Kidney tubule cell (primary cell): ENCODE measurements at places on chromosomes 5 and 9.
A peak's percentile ranks its signal among the peaks of the same experiment; 100 is the strongest.

- peak; percentile 33 for DNase-seq
Observed at GRCh38 chr5:103393101-103393754, 134.7 kb downstream of the MACIR start.

DNA sequence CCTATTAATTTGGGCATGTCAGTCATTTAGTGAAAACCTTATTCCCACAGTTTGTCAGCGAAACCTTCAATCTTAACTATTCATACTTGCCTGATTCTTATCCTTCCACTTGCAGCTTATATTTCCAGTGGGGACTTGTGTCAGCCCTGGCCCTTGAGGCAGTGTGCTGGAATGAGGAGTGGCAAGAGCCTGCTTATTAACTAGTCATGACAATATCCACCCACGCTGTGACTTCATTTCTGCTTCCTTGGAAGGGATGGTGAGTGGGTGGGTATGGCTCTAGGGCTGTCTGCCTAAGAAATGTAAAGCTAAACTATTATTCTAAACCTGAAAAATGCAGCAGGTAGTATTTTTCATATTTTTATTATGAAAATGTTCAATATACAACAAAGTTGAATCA, 34.0 kb upstream of the LURAP1L start:
- no peak for DNase-seq

DNA sequence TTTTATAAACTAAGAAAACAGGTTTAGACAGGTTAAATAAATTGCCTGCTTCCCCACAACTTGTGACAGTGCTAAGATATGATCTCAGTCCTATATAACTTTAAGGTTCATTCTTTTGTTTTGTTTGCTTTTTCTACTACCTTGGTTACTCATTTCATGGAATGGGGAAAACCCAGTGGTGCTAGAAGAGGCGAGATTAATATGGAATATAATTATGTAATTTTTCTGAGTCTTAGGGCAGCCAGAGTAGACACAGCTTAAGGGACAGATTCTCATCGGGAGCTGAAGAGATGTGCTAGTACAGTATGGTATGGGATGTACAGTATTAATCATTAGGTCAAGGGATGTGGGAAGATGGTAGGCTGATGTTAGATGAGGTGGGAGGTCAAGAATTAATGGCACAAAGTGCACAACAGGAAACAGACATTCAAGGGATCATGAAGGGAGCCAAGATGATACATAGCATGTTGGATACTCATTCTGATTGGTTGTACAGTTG, 6.2 kb downstream of the TRIM32 start:
- DNase-seq: peak; percentile 71

- DNase-seq: no peak
Observed at GRCh38 chr5:14306329-14306815, 163.2 kb downstream of the TRIO start.

DNA sequence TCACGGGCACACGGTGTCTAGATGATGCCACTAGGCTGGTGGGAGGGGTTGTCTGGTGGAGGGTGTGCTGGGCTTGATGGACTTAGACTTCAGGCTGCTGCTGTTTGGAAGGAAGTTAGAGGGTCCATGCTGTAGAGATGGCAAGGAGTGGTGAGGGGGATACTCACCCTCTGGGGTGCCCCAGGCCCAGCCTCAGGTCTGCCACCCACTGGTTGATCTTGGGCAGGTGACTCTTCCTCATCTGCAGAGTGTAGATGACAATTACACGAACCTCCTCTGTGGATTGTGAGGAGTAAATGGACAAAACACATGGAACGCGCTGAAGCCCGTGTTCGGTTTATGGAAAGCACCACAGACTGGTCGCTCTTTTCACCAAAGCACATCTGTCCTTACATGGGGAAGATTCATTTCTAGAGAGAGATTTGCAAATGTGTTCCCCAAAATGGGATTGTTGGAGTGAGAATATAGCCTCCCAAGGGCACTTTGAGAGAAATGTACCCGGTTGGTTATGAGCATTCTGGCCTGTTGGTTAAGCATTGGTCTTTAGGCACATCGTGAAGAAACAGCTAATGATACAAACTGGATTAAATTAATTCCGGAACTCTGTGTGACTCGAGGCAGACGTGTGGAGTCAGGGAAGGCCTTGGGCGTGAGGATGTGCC, 58.2 kb downstream of the ZNF618 start:
- no peak for DNase-seq

GRCh38 chr5:160047423-160047822, 38.5 kb downstream of the TTC1 start:
- DNase-seq: no peak

- peak; percentile 71 for DNase-seq
Observed at GRCh38 chr5:10635867-10636350, 72.0 kb downstream of the ANKRD33B start.

GRCh38 chr9:129863059-129863690, 27.9 kb downstream of the USP20 start:
- DNase-seq: no peak

- DNase-seq: no peak
Observed at GRCh38 chr5:105812304-105812703, 1858.4 kb downstream of the EFNA5 start.

GRCh38 chr5:56142614-56143372, 90.3 kb downstream of the ANKRD55 start:
- DNase-seq: peak; percentile 90

- peak; percentile 13 for DNase-seq
Observed at GRCh38 chr9:94611638-94612068, 18.0 kb upstream of the FBP2 start.

GRCh38 chr9:87886210-87886932, 3.7 kb downstream of the SPATA31E1 start:
- no peak for DNase-seq

DNA sequence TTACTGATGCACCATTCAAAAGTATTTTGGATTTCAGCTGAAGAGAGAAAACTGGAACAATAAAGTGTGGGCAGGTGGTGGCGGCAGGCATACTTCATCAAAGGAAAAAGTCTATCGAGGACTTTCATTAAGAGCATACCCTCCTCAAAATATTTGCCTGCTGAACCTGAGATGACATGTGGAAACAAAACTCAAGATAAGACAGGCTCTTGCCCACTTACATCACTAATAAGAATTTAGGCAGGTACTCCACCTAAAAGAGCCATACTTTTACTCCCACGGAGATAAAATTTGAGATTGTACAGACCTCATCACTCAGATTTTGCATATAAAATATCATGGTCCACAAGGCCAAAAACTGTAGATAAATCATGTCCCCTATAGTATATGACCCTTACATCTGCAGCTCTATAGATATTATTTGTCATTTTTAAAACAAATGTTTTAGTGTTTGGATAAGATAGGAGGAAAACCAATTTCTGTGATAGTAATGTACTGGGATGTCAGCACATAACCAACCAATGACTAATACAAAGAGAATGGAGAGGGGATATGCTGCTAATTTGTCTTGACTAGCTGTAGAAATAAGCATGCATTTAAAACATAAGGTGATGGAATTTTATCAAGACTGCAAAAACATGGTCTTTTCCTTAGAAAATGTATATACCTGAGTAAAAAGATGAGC, 730.6 kb upstream of the ZNF608 start:
- DNase-seq: no peak

- no peak for DNase-seq
Observed at GRCh38 chr5:105163547-105163946, 1601.0 kb upstream of the NUDT12 start.

- DNase-seq: peak; percentile 94
Observed at GRCh38 chr5:139482050-139482889, at the start of gene STING1. TSS of gene STING1 (minus strand) at chr5:139482758. CDS start at chr5:139481704, 1,054 bp downstream.

DNA sequence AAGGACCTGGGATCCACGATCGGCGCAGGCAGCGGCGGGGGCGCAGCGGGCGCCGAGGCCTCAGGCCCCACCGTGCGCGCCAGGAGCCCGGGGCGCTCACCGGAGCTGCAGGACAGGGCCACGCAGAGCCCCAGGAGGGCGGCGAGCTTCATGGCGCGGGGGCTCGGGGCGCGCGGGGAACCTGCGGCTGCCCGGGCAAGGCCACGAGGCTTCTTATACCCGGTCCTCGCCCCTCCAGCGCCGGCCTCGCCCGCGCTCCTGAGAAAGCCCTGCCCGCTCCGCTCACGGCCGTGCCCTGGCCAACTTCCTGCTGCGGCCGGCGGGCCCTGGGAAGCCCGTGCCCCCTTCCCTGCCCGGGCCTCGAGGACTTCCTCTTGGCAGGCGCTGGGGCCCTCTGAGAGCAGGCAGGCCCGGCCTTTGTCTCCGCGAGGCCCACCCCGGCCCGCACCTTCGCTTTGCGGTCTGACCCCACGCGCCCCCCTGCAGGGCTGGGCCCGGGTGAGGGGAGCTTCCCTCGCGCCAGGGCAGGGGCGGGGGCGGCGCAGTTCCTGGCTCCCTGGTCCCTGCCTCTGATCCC, at the start of gene SCGB3A1:
SCGB3A1 (minus strand) TSS at position 189 of the 577 bp plus-strand sequence; CDS start at position 152, 37 bp downstream.
- DNase-seq: no peak

- peak; percentile 83 for DNase-seq
Observed at GRCh38 chr5:150350524-150351344, 6.8 kb upstream of the TCOF1 start.

GRCh38 chr5:148882332-148882731, 55.9 kb downstream of the ADRB2 start:
- DNase-seq: no peak

- DNase-seq: peak; percentile 58
Observed at GRCh38 chr5:96790961-96791504, 16.7 kb downstream of the ERAP1 start.

- DNase-seq: no peak
Observed at GRCh38 chr5:165622864-165623536, 2117.6 kb downstream of the MAT2B start.

DNA sequence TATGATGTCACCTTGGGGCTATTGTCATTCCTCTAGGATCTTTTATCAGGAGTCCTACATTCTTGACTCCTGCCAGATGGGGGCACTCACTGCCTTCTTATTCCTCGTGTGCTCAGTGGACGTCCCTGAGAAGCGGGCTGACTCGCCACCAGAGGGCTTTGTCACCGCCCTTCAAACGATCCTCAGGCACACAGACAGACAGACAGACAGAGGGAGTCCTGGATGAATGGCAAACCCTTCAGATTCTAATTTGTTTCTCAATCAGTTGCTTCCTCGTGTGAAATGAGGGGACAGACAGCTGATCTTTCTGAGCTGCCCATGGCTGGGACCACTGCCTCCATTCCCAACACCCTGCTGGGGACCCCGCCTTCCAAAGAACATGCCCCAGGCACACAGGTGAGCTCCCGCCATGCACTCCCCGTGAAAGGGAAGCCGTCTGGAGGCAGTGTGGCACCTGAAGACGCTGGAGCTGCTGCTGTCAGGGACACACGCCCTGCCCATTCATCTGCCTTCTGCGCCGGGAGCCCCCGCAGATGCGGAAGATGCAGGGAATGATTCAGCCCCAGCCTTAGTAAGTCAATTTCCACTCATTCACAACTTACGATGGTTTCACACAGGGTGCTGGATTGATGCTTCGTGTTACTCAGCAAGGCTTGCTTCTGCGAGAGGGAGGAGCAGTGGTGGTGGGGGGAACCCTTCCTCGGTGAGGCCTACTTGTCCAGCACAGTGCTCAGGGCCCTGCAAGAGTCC, 24.9 kb upstream of the SH3PXD2B start:
- peak; percentile 89 for DNase-seq

- no peak for DNase-seq
Observed at GRCh38 chr9:103458826-103459225, 463.7 kb downstream of the CYLC2 start.

DNA sequence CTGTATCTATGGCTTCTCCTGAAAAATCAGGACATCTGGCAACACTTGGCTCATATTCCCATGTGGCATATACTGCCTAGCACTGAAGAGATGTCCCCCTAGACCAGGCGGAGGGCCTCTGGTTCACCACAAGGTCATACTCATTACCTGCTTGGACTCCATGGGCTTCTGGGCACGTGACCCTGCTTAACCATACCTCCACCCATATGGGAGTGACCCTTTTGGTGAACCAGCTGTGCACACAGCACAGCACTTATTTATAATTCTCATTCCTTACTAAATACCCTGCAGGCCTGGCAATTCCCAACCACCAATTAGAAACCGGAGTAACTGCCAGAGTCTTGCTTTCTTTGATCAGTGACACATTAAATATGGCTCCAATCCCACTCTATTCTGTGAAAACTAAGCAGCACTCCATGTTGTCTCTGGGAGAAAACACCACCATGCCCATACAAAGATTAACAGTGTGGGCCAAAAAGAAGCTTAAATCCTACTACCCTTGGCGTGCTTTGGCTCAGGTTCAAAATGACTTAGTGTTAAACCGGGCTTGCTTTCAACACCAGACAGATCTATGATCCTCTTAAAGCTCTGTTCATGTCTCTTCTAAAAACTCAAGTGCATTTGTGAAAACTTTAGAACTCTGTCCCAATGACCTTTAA, 57.7 kb downstream of the MTMR12 start:
- no peak for DNase-seq

DNA sequence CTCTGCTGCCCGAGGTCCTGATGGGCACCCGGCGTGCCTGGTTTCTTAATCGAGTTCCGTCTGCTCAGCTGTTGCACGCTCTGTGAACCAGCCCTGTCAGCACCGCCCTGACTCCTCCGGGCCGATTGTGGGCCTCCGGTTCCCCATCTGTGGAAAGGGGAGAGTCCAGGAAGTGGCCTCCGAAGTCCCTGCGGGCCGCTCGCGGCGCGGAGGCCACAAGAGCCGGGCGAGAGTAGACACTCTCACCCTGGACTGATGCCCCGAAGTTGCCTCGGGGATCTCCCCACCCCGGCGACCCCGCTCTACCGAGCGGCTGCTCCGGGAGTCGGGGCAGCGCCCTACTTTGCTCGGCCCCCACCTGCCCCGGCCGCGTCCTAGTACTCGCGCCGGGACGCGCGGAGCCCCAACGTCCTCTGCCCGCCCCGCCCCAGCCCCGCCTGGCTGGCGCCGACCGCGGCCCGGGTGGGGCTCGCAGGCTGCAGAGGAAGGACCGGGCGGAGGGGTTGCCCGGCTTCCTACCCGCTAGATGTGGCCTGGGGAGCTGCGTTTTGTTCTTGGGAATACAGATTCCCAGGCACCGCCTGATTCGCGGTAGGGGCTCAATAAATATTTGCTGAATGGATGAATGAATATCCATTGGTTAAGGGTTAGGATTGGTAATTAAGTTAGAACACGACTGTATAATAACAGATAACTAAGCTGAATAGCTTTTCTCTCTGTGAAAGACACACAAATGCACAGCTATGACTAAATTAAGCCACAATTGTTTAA, 935 bp upstream of the ZNF367 start:
- peak; percentile 89 for DNase-seq
